GM04503 (cell line): ENCODE measurements at places on chromosomes 1 and 21.
A peak's percentile ranks its signal among the peaks of the same experiment; 100 is the strongest.

DNA sequence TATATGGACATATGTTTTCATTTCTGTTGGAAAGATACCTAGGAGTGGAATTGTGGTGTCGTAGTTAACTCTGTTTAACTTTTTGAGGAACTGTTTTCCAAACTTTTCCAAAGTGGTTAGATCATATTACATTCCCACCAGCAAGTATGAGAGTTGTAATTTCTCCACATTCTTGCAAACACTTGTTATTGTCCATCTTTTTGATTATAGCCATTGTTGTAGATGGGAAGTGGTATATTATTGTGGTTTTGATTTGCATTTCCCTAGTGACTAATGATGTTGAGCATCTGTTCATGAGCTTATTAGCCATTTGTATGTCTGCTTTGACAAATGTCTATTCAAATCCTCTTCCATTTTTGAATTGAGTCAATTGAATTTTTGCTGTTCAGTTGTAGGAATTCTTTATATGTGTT is 19.8 kb downstream of the CAMTA1 start:
- no peak for DNase-seq

DNA sequence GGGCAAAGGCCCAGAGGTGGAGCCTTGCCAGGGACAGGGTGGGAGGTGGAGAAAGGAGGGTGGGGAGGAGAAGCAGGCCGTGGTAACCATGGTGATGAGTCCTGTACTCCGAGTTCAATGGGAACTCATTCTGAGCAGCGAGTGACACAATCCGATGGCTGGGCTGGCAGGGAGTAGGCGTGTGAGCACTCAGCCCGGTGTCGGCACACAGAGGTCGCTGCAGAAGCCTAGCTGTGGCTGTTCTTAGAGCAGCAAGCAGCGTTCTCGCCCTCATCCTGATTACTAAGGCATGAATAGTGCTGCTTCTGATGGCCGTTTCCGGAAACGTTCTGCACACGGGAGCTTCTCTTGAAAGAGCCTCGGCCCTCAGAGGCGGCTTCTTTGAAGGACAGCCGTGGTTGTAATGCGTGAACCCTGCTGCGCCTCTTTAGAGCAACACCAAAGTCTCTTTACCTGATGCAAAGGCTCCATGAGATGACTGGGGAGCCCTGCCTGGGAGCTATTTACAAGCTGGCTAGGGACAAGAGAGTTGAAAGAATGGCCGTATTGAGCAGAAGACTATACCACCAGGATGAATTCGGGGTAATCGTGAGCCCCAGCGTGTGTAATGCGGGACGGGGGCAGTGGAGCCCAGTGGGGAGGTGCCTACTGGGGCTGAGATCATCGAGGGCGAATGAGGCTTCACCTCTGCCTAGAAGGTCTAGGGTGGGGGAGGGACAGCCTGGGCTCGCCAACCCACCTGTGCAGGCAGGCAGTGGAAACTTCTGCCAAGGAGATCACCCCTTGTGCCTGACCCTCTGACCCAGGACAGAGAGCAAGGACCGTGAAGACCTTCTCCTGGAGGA is 72.8 kb upstream of the PAX7 start:
- no peak for DNase-seq

DNA sequence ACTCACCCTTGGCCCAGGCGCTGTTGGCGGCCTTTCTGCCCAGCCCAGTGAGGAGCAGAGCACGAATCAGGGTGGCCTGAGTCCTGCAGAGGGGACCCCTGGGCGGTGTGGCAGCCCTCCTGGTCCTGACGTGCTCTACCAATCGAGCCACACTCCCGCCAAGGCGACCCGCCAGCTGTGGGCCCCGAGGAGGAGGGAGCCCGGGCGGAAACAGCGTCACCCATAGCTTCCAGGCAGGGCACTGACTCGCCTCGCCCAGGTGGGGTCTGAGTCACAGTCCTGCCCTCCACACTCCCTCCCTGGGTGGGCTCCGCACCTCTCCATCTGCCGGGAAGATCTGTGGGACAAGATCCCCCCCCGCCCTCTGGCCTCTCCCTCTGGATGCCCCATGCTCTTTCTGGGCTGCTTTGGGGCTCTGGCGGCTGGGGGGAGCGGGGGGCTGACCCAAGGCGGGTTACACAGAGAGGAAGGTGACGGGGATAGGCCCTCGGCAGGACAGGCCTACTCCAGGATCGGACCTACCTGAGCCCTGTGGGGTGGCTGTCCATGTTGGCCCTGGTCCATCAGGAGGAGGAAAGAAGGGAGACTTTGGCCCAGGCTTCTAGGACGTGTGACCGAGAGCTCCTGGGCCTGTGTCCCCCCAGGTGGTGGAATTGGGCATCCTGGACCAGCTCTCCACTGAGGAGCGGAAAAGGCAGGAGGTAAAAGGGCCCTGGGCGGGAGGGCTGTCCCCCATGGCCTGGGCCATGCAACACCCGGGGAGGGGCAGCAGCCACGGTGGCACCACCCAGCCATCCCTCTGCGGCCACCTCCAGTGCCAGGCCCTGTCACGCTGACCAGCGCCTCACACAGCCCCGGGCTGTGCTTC is 14.0 kb downstream of the ARHGEF16 start:
- DNase-seq, result no peak

- no peak for DNase-seq
Measured at GRCh38 chr1:57255945-57256344, 167.9 kb downstream of the DAB1 start.

GRCh38 chr1:186884251-186884650 is 55.5 kb downstream of the PLA2G4A start:
- DNase-seq, result no peak

DNA sequence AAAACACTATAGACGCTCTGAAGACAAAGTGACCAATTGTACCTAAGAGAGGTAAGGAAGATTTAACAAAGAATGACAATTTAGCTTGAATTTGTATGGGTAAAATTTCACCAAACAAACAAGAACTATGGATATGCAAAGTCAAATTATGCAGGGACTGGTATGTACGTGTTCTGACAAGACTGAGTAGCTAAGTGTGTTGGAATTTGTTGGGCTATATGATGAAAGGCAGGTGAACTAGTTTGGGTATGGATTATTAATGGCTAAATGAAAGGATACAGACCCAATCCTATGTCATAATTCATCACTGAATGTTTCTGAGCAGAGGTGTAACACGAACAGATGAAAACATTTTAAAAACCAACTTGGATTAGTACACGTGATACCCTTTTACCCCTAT is 7.6 kb downstream of the DNTTIP2 start:
- DNase-seq, result no peak

GRCh38 chr1:17774452-17774851 is 19.3 kb downstream of the ACTL8 start:
- no peak for DNase-seq

- no peak for DNase-seq
Measured at GRCh38 chr1:112686417-112686816, 12.0 kb downstream of the MOV10 start.

GRCh38 chr1:20008391-20008841 is 29.0 kb upstream of the PLA2G2A start:
- peak; percentile 21 for DNase-seq

- no peak for DNase-seq
Measured at GRCh38 chr1:238377280-238377919, 486.7 kb upstream of the ZP4 start.

DNA sequence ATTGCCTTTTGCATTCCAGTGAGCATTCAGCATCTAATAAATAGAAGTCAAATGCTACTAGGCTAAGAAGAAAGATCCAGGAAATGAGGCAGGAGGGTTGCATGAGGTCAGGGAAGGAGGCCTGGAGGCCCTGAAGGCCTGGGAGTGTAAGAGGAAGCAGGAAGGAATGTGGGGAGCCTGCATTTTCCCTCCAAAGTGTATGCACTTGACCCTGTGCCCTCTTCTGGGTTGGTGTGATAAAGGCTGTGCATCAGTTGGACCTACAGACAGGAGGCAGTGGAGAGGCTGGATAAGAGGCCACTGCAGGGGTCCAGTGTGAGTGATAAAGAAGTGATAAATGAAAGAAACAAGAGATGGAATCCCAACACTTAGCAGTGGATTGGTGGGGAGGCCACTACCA is 20.4 kb downstream of the KIAA1614 start:
- no peak for DNase-seq

DNA sequence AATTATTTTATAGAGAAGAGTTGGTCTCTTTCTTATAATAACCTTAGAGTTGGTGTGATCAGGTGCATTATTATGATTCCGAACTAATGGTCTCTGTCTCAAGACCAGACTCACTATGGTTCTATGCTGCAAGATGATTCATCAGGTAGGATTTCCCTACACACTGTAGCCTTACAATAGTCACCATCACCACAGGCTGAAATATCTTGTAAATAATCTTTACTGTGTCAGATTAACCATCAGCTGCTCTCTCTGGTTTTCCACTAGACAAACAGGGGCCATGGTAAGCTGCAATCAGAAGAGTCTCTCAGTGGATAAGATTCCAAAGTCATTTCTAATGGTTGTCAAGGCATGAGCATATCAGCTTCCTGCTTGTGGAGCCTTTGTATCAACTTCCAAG is 4.4 kb upstream of the GBP4 start:
- DNase-seq, result peak; percentile 73

DNA sequence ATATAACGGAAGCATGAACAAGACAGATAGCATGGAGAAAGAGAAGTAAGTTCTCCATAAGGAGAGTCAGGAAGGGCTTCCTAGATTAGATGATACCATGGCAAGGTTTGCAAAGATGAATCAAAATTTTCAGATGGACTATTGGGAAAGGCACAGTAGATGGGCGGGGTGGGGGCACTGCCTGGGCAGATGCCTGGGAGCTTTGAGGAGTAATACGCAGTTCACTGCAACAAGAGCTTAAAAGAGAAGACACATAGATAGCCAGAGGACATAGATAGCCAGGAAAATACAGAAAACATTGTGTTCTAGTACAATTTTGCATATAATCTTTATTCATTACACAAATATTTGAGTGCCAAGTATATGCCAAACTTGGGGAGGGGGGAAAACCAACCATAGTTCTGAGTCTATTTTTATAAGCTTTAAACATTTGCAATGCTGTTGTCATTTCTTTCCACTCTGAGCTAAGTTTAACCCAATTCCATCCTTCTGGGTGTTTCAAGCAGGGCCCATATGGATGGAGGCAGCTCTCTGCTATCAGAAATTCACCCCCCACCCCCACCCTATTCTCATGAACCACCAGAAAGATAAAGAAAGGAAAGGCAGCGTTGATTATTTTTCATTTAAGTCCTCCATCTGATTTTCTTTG is 120.6 kb downstream of the NUF2 start:
- no peak for DNase-seq

- no peak for DNase-seq
Measured at GRCh38 chr1:245679821-245680780, 525.3 kb downstream of the KIF26B start.

- no peak for DNase-seq
Measured at GRCh38 chr1:32247983-32248889, 1.2 kb downstream of the FAM167B start.

- DNase-seq, result no peak
Measured at GRCh38 chr21:31299291-31300147, 44.5 kb downstream of the TIAM1 start.

DNA sequence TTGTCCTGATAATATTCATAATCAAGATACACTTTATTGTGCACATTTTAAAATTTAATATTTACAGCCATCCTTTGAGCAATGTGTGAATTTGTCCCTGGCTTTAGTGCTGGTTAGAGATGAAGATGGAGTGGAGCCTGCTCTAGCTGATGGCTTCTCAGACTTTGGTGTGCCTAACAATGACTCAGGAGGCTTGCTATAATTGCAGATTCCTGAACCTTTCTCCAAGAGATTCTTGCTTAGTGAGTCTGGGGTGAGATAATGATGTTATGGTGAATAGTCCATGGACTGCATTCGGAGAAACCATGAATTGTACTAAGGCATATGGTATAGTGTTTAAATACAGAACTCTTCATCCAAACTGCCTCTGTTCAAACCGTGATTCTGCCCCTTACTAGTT is 307.1 kb downstream of the PAPPA2 start:
- DNase-seq, result no peak

GRCh38 chr21:37391666-37392065 is 25.1 kb downstream of the DYRK1A start:
- DNase-seq, result no peak

DNA sequence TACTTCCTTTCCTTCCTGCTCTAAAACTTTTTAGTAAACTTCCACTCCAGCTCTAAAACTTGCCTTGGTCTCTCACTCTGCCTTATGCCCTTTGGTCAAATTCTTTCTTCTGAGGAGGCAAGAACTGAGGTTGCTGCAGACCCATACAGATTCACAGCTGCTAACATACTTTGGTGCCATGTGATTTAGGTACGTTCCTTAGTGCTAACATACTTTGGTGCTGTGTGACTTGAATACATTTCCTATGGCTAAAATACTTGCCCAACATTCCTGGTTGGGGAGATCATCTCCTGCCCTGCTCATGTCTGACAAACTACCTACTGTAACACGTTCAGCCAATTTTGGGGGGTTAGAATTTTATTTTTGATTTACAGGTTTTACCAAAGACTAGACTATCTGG is 6.8 kb upstream of the ZBTB40 start:
- no peak for DNase-seq

DNA sequence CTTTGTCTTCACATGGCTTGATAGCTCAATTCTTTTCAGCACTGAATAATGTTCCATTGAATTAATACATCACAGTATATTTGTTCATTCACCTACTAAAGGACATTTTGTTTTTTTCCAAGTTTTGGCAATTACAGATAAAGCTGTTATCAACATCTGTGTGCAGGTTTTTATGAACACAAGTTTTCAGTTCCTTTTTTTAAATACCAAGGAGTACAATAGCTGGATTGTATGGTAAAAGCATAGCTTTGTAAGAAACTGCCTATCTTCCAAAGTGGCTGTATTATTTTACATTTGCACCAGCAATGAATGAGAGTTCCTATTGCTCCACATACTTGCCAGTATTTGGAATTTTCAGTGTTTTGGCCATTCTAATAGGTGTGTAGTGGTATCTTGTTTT is 4.8 kb upstream of the MCOLN2 start:
- DNase-seq, result no peak

DNA sequence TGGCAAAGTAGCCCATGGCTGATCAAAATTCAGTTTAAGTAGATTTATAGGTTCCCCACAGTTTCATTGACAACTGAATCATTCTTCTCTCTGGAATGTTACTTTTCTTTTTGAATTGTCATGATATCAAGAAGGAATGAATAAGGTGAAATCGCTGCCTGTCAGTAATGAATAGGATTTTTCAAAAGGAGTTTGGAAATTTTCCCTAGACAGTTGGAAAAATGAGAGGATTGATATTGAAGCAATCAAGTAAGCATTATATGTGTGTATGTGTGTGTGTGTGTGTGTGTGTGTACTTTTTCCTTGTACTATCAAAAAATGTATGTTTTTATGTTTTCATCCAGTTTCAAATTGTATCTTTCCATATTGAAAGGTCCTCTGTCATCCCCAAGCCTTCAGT is 479.5 kb downstream of the MRPL39 start:
- no peak for DNase-seq

DNA sequence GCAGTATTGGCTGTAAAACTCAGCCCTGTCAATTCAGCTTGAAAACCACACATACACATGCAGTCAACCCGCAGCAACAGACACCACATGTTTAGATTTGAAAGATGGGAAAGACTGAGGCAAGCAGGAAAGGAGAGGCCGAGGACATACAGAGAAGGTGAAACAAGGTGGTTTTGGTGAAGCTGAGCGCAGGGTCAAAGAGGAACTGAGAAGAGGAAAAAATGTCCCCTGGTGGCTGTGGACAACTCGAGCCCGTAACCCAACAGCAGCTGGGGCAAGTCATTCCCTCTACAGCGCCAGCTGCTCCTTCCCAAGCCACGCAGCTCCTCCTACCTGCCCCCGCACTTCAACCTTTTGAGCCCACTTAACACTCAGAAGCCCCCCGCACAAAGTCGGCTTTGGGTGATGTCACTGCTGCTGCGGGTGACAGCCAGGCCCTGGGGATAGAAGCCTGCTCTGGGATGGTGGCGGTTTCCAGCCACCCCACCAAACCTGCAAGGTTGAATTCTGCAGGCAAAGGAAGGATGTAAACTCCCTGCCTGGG is 63.0 kb downstream of the KCNN3 start:
- DNase-seq, result no peak
